ENCODE measurements at places on chromosomes 5 and 9. TPM values are rescaled to one million over a fixed set of nuclear protein-coding genes. Genes with fewer than 3 reads are reported as not detected.

CMYA5 gene
- total RNA-seq = 0.12 TPM

CDKN2B gene
- total RNA-seq = 5.9 TPM

CDH6 gene
- total RNA-seq = not detected

ENTR1 gene
- 54.2 TPM for total RNA-seq

NUTM2G gene
- total RNA-seq = not detected

ADAMTS13 gene
- total RNA-seq = 2.7 TPM

PCDHGC5 gene
- total RNA-seq = not detected

WDR31 gene
- 1.1 TPM for total RNA-seq

ABLIM3 gene
- total RNA-seq = 0.21 TPM

CCIN gene
- total RNA-seq = 0.15 TPM

PCSK1 gene
- total RNA-seq = not detected

LPCAT1 gene
- total RNA-seq = 85.3 TPM

PCDHB11 gene
- not detected for total RNA-seq

PLCXD3 gene
- total RNA-seq = not detected
